Muscle of back (tissue), 13 donors: ENCODE measurements at places on chromosomes 3 and 15.

GRCh38 chr3:158105710-158106253, 438 bp downstream of the SHOX2 start:
- DNase-seq = peak; percentile 91

DNA sequence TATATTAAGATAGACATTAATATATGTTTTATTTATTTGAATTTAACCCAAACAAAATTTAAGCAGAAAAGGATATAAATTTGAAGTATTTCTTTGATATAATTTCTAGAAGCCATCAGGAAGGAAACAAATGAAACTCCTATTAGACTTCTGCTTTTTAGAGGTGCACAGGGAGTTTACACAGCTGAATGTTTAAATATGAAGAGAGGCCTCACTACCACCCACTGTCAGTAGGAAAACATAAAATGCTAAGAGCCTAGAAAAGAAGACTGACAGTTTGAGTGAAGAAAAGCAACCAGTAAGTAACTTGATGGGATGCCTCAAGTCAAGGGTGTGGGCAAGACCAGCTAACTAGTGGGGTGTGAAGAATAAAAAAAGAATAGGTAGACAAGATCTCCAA, 19.7 kb downstream of the PLSCR2 start:
- no peak for DNase-seq

- DNase-seq = no peak
These were observed 1308.0 kb downstream of the ROBO1 start for GRCh38 chr3:78459796-78460195.

DNA sequence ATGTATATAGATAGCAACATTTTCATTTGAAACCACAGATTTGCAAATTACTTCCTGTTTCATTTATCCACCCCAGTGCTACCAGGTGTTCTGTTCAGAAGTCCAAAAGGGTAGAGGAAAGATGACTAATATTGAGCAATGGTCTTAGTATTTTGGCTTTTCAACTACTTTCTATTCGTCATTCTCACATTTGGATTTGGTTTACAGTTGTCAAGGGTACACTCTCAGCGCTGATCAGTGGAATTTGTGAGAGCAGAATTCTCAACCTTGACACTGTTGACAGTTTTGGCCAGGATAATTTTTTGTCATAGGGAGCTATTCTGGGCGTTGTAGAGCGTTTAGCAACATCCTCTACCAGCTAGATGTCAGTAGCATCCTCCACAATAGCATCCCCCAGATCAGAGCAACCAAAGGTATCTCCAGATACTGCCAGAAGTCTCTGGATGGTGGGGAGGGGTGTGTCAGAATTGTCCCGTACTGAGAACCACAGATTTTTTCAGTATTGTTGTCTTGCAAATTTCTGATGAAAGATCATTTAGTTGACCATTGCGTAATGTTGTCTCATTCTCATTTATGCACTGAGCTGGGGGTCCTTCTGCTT, 4.2 kb downstream of the HMCES start:
- DNase-seq = no peak

GRCh38 chr15:36756707-36757106, 177.3 kb downstream of the CDIN1 start:
- no peak for DNase-seq

GRCh38 chr3:81955878-81956277, 194.4 kb upstream of the GBE1 start:
- DNase-seq = peak; percentile 31

DNA sequence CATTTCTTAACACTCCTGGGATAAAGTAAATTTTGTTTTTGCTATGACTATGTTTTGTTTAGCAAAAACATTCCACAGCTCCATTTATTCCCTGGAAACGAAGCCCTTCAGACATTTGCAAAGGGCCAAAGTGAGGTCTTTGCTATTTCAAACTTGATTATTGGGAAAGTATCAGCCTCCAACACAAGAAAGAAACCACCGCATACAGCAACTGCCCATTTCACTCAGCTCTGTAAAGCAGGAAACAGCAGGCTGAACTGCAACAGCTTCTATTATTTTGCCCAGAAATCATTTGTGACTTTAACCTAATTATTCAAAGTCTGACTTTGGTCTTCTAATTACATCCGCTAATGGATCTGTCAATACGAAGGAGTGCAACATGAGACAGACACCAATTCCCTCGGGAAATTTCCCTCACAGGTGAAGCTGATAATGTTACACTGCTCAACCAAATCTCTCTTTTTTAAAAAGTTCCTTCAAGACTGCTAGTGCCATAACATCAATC, 72.1 kb downstream of the RFTN1 start:
- DNase-seq = peak; percentile 18

DNA sequence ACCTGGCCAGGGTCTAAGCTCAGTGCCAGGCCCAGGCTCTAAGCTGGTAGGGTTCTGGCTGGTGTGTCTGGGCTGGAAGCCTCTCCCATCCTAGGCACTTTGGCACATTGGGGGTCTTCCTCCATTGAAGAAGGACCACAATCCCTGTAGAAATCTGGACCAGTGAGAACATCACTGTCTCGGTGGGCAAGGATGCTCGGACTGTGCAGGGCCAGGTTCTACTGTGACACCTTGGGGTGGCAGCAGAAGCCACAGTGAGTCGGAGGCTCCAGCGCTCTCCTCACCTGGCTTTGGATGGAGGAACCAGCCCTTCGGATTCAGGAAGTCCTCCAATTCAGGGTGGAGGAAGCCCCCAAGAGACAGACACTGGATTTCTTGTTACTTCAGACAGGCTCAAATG, 17.5 kb upstream of the HCN4 start:
- DNase-seq = no peak

GRCh38 chr3:66823532-66823931, 174.6 kb upstream of the KBTBD8 start:
- no peak for DNase-seq
